ENCODE measurements at places on chromosomes 2 and 18.
A peak's percentile ranks its signal among the peaks of the same experiment; 100 is the strongest.

DNA sequence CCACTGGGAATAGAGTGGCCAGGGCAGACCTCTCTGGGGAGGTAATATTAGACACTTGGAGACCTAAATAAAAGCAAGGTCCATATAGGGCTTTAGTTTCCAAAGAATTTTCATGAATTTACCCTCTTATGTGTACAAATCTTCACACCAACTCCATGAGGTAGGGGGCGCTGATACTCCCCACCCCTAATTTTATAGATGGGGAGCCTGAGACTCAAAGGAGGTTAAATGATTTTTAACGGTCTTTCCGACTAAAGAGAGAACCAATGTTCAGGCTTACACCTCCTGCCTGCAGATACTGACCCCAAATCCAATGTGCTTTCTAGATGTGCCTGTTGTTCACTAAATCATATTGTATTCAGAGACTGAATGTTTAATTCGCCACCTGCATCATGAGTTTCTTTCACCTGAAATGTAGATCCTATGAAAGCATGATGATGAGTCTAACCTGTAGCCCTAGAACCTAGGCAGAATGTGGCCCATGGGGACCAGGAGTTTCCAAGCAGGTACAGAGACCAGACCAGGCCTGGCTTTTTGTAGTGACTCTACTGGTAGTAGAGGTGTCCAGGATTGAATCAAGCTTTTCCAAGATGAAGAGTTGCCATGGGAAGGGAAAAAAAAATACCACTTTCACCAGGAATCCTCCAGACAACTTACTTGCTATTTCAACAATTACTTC, 16.8 kb upstream of the PAX3 start:
- no peak for DNase-seq

DNA sequence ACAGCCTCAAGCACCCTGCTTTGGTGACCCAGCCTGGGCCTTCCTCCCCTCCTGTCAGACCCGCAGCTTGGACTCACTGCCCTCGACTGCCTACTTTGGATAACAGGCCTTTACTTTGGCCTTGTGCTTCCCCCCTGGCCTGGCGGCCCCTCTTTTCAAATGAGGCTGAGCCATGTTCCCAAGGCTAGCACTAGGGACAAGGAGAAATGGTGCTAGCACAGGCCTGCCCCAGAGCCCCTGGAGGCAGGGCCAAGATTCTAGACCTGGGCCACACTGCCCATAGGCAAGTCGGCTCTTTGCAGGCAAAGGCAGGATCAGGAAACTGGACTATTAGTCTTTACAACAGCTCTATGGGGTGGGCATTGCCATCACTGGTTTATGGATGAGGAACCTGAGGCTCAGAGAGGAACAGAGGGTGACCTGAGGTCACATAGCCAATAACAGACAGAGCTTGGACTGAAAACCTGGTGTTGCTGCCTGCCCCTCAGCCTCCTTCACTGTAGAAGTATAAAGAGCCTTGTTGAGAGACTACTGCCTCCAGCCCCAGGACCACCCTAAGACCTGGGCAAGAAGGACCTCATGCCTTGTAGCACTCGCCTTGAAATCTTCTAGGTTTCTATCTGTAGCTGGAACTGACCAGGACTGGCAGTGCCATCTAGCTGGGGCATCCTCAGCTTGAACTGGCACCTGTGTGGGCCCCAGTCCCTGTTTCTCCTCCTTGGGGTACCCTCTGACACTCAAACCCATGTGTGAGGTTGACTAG, 266.3 kb downstream of the DYSF start:
- DNase-seq: no peak

DNA sequence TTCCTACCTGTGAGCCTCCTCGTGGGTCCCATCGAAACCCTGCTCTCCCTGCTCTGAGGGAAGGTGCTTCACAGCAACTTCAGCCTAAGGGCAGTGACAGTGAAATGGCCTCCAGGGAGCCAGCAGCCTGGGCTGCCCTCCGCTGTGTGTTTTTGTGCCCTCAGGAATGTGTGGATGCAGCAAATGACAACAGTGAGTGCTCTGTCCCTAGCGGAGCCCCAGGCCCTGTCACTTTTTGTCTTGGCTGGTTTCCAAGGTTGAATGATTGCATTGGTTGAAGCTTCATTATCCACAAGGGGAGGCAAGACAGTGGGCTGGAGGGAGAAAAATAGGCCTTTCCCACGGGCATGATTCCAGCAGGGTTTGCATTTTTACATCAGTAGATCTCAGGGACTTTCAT, 42.9 kb downstream of the STON1 start:
- no peak for DNase-seq

GRCh38 chr2:145669301-145669700, 1149.4 kb upstream of the ZEB2 start:
- DNase-seq: no peak

DNA sequence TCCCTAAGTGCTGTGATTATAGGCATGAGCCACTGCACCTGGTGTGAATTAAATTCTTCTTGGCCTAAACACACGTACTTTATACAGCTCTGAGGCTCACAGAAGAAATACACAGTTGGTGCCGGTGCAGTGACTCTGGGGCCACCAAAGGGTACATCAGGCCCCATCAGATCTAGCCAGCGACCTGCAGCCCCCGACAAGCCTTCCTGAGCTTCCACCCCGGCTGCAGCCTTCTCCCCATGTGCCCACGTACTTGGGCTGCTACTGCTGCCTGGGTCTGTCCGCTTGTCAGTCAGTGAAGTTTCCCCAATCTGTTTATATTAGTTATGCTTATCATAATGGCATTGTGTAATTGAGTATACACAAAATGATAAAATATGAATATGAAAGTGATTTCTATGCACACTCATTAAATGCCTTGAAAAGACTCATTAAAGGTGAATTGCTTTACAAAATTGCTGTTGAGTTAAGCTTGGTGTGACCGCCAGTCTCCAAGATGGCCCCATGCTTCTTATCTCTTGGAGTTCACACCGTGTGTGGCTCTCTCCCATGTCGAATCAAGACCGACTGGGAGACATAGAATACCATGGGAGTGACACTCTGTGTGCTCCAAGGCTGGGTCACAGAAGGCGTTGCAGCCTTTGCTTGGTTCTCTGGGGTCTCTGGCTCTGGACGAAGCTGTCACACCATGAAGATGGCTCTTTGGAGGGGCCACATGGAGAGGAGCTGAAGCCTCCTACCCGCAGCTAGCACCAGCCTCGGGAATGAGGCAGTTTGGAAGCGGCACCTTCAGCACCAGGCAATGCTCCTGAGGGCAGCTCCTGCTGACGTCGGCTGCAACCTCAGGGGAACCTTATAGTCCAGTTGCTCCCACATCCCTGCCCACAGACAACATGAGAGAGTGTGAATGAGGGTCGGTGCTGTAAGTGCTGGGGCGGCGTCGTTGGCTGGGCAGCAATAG, 29.2 kb upstream of the HPCAL1 start:
- DNase-seq: no peak

DNA sequence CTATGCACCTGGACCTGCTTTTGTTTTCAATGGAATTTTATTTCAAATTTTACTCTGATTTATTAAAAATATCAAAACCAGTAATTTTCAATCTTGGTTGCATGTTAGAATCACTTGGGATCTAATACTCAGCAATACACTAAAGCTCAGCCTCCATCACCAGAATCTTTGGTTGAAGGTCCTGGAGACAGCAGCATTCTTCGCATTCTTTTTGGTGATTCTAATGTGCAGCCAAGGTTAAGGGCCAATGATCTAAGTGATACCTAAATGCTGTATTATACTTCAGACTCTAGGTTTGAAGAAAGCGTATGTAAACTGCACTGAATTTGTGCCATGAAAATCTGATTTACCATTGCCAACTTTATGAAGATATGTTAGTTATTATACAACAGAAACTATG, 493.1 kb downstream of the XIRP2 start:
- no peak for DNase-seq

- DNase-seq: peak; percentile 48
Observed at GRCh38 chr2:42369532-42370229, 8.7 kb upstream of the COX7A2L start.

- no peak for DNase-seq
Observed at GRCh38 chr18:3520230-3521085, 70.5 kb downstream of the TGIF1 start.

DNA sequence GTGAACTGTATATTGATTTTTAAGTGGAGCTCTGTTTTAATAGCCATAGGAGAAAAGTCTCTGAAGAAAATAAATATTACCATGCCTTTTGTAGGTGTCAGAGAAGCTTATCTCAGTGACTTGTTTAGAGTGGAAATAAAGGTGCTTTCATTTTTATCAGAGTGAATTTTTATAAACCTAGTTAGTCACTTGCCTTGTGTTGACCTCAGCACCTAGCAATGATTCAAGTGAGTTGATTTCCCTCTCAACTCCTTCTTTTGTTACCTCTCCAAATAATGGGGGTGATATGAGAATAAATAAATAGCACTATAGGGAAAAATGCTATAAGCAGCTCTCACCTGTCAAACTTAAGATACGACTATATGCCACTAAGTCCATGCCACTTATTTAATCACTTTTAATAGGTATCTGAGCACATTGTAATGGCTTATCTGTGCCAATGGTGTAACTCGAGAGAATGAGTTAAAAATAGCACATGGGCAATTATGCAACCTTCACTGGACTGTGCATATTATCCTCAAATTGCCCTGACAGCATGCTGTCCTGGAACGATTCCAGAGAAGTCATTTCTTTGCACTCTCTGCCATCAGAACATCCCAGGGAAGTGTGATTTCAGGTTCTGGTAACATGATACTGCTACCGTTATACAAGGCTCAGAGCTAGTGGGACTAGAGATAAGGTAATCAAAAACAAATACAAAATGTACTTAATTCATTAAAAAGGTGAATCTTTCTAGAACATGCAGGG, 290.8 kb downstream of the CCDC85A start:
- DNase-seq: peak; percentile 97

GRCh38 chr2:239163688-239164334, 237.0 kb downstream of the HDAC4 start:
- no peak for DNase-seq

- no peak for DNase-seq
Observed at GRCh38 chr2:101464841-101465240, 10.1 kb downstream of the RFX8 start.

- DNase-seq: no peak
Observed at GRCh38 chr2:162127422-162127821, 24.6 kb downstream of the GCG start.

DNA sequence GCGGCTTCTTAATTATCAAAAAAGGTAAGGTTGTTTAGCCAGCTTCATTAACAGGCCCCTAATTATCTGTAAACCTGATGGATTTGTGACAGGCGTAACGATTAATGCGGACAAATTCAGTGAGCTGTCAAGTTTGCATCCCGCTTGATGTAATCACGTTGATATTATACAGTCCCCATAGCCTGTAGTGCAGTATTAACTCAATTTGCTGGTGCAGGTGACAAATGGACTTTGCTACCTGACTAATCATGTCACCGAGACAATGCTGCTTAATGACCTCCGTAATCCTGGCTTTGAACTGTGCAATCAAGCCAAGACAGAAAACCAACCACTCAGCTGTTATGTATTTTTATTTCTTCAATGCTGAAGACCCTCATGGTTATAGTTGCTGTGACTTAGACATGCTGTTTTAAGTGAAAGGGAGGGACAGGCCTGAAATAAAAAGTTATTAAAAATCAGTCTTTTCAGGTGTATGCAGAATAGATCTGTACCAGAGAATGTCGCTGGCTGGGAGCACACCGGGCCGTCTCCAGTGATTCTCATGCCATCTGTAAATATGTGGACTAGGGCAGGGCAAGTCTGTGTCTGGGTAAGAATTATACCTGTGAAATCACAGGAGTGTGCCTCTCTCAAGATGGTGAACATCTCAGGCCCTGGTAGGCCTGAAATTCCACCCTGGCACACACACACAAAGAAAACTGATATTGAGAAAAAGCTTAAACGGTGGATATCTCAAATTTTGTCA, 4.3 kb downstream of the TSHZ1 start:
- DNase-seq: peak; percentile 59

- DNase-seq: peak; percentile 21
Observed at GRCh38 chr2:152468899-152469692, 134.1 kb downstream of the FMNL2 start.

- DNase-seq: no peak
Observed at GRCh38 chr2:182368446-182368845, 58.4 kb downstream of the PDE1A start.

DNA sequence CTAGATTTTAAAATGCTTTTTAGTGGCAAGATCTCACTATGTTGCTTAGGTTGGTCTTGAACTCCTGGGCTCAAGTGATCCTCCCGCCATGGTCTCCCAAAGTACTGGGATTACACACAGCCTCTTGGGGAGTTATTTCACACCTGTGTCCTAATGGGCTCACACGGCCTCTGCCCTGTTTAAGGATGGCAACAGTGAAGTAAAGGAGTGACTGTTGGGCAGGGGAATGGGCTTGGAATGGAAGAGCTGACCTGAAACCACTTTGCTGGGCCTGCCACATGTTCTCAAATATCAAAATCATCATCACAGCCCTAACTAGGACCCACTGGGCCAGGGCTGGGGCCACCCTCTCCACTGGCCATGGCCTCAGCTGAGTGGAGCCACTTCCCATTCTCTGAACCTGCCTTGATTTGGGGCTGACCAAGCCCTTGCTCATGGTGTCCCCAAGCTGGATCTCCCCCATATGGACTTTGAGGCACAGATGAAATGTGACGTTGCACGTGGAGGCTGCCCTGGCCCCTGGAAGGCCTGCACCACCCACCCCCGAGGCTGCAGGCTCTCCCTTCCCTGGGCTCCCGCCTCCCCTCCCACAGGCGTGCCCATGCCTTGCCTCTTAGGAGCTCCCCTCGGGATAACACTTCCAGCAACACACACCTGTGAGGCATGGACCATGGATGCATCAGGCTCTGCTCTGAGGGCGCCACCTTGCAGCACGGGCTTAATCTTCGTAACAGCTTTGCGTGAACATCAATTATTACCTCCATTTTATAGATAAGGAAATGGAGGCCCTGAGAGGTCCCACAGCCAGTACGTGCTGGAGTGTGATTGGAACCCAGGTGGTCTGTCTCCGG, 71.8 kb upstream of the SMAD7 start:
- DNase-seq: no peak

GRCh38 chr2:134764164-134764563, 45.4 kb upstream of the TMEM163 start:
- no peak for DNase-seq

DNA sequence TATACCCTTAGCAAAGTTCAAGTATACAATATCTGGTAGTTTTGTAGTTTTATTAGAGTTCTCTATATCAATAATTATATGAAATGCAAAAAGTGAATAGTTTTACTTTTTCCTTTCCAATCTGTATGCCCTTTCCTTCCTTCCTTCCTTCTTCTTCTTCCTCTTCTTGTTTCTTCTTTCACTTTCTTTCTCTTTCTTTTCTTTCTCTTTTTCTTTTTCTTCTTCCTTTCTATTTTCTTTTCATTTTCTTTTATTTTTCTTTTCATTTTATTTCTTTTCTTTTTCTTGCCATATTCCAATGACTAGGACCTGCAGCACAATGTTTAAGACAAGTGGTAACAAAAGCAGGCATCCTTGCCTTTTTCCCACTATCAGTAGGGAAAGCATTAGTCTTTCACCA, 59.8 kb downstream of the CCDC68 start:
- no peak for DNase-seq

GRCh38 chr2:177392373-177393202, at the start of gene AGPS:
Gene AGPS (plus strand): TSS chr2:177392773. CDS start chr2:177392790, 17 bp downstream.
- DNase-seq: peak; percentile 71

DNA sequence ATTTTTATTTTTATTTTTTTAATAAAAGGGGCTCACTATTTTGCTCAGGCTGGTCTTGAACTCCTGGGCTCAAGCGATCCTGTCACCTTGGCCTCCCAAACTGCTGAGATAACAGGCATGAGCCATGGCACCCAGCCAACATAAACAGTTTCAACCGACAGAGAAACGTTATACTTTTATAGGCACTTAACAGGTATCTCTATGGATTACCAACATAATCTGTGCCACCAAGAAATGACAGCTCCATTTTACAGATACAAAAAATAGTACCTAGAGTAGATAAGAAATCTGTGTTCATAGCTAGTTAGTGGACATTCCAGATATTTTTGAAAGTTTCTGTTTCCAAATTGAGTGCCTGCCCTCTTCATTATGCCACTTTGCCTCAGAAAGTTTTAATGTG, 1316.7 kb downstream of the LRP1B start:
- DNase-seq: peak; percentile 44
